ENCODE measurements at places on chromosomes 7 and 10.

GRCh38 chr7:94660006-94660405, 4.1 kb upstream of the SGCE start:
- H3K27ac ChIP-seq, result no peak overlapping the region
- H3K36me3 ChIP-seq, result 0 out of 2 replicates have a peak, but pooled peaks cover 7% of the 10 kb centered on the region
- H3K4me1 ChIP-seq, result no peaks in the 10 kb centered on the region
- no peaks in the 10 kb centered on the region for H3K27me3 ChIP-seq
- no peak for DNase-seq
- H3K4me3 ChIP-seq, result no peak overlapping the region

- H3K27ac ChIP-seq, result no peak overlapping the region
- no peak overlapping the region for H3K4me3 ChIP-seq
- peaks cover 2% of the 10 kb centered on the region for H3K4me1 ChIP-seq
- no peak for DNase-seq
- H3K27me3 ChIP-seq, result no peaks in the 10 kb centered on the region
Measured at GRCh38 chr7:138881579-138882188, 83.7 kb upstream of the ATP6V0A4 start.

- no peaks in the 10 kb centered on the region for H3K27me3 ChIP-seq
- H3K36me3 ChIP-seq, result no peaks in the 10 kb centered on the region
- peaks cover 38% of the 10 kb centered on the region for H3K4me1 ChIP-seq
- H3K4me3 ChIP-seq, result no peak overlapping the region
- no peak for DNase-seq
Measured at GRCh38 chr10:29947701-29948060, 111.7 kb downstream of the JCAD start.

- H3K27ac ChIP-seq, result no peak overlapping the region
- no peaks in the 10 kb centered on the region for H3K27me3 ChIP-seq
- peaks cover 56% of the 10 kb centered on the region for H3K4me1 ChIP-seq
- no peak overlapping the region for H3K4me3 ChIP-seq
- no peak for DNase-seq
Measured at GRCh38 chr10:33247221-33247922, 87.1 kb downstream of the NRP1 start.

- no peak overlapping the region for H3K27ac ChIP-seq
- no peaks in the 10 kb centered on the region for H3K4me1 ChIP-seq
- H3K4me3 ChIP-seq, result no peak overlapping the region
- no peaks in the 10 kb centered on the region for H3K36me3 ChIP-seq
Measured at GRCh38 chr7:42886893-42887505, 24.9 kb downstream of the C7orf25 start.

GRCh38 chr10:49502358-49502757, 36.6 kb downstream of the ERCC6 start:
- no peaks in the 10 kb centered on the region for H3K4me1 ChIP-seq
- H3K27me3 ChIP-seq, result no peaks in the 10 kb centered on the region
- no peak overlapping the region for H3K27ac ChIP-seq
- H3K4me3 ChIP-seq, result no peak overlapping the region
- DNase-seq, result no peak
- H3K36me3 ChIP-seq, result peaks cover 11% of the 10 kb centered on the region

DNA sequence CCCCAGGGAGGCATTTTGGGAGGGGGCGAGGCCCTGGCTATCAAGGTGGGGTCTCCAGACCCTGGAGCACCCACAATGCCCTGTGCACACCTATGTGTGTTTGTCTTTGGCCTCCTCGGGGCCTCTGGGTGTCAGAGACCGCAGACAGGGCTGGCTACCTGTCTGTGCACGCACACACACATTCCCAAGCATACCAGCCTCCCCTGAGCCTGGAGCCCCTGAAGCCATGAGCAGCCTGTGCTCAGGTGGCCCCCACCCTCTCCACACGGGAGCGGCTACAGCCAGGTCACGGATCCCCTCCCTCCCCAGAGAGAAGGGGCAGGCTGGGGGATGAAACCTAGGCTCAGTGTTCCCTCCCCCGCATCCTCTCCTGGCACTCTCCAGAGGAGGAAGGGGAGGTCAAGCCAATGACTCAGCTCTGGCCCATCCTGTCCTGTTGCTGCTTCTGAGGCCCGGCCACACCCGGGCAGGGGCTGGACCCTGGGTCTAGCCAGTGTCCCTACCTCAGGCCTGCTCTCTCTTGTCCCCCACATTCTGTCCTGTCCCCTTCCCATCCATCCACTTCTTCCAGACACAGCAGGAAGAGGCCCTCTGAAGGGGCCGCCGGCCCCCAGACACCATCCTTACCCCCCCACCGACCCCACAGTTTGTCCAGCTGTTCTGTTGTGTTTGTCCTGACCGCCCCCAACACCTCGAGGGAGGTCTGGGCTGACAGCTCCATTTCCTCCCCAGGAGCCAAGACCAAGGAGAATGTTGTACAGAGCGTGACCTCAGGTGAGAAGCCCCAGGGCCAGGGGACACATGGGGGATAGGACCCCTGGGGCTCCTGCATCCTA, 720 bp downstream of the SNCG start:
- H3K4me3 ChIP-seq, result no peak overlapping the region
- H3K27ac ChIP-seq, result peak overlapping the region; percentile 46
- peaks cover 27% of the 10 kb centered on the region for H3K4me1 ChIP-seq
- no peaks in the 10 kb centered on the region for H3K27me3 ChIP-seq
- H3K36me3 ChIP-seq, result no peaks in the 10 kb centered on the region

DNA sequence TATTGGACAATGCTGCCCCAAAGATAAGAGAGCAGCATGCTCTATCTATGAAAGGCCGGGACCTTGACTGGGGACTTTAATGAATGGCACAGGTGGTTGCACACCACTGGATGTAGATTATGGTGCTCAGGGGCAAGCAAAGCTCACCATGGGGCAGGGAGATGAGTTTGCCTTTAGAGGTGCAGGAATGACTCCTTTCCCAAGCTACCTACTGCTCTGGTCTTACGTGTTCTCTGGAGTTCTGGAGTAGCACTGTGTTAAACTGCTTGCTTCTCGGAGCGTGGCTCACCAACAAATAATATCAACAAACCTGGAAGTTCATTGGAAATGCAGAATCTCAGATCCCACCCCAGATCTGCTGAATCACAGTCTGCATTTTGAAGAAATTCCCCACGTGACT, 445.3 kb downstream of the RPS24 start:
- H3K36me3 ChIP-seq, result no peaks in the 10 kb centered on the region
- DNase-seq, result no peak
- H3K4me3 ChIP-seq, result no peak overlapping the region
- no peak overlapping the region for H3K27ac ChIP-seq
- no peaks in the 10 kb centered on the region for H3K4me1 ChIP-seq

DNA sequence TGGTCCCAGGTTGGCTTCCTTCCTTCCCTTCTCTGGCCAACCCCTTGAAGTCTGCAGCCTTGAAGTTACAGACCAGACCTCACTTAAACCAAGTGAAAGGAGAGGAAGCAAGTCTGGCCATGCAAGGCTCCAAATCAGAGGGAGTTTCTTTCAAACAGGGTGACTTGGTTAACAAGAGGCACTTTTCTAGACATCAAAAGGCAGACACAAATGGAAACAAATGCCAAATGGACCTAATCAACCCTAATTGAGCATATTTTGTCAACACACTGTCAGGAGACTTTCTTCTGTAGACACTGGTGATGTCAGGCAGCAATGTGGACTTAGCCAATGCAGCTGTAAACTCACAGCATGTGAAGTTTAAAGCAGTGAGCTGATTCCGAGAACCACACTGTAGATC, 282.7 kb upstream of the FZD8 start:
- H3K27me3 ChIP-seq, result peaks cover 7% of the 10 kb centered on the region
- H3K36me3 ChIP-seq, result no peaks in the 10 kb centered on the region
- no peak for DNase-seq
- H3K27ac ChIP-seq, result no peak overlapping the region
- H3K4me3 ChIP-seq, result no peak overlapping the region

- H3K27ac ChIP-seq, result peak overlapping the region; percentile 57
- H3K27me3 ChIP-seq, result no peaks in the 10 kb centered on the region
- no peak overlapping the region for H3K4me3 ChIP-seq
- H3K36me3 ChIP-seq, result no peaks in the 10 kb centered on the region
- peaks cover 28% of the 10 kb centered on the region for H3K4me1 ChIP-seq
Measured at GRCh38 chr10:114779803-114780576, 41.6 kb upstream of the FHIP2A start.

DNA sequence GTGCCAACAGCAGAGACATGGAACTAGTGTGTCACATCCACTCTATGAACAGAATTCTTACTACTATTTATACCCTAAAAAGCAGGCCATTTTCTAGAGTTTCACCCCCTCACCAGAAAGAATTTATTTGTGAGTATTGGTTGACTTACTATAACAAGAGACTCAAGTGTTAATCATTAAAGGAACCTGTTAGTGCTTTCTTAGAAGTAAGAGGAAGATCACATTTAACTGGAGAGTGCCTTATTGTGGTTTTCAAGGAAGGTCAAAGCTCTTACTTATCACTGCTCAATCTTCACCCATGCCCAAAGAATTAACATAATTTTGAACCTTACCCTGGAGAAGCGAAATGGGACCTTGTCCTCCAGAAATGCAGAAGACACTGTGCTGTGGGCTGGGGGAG, 169.3 kb upstream of the PRSS1 start:
- H3K4me1 ChIP-seq, result peaks cover 12% of the 10 kb centered on the region
- DNase-seq, result no peak
- H3K36me3 ChIP-seq, result no peaks in the 10 kb centered on the region
- no peaks in the 10 kb centered on the region for H3K27me3 ChIP-seq
- no peak overlapping the region for H3K27ac ChIP-seq

- no peak overlapping the region for H3K4me3 ChIP-seq
- peaks cover 3% of the 10 kb centered on the region for H3K27me3 ChIP-seq
- no peak for DNase-seq
- H3K27ac ChIP-seq, result no peak overlapping the region
Measured at GRCh38 chr7:143331179-143331801, 15.4 kb downstream of the CLCN1 start.

- H3K4me3 ChIP-seq, result no peak overlapping the region
- H3K4me1 ChIP-seq, result peaks cover 10% of the 10 kb centered on the region
- no peaks in the 10 kb centered on the region for H3K27me3 ChIP-seq
- no peak overlapping the region for H3K27ac ChIP-seq
Measured at GRCh38 chr10:3687510-3688081, 97.4 kb downstream of the KLF6 start.

- H3K27me3 ChIP-seq, result no peaks in the 10 kb centered on the region
- no peak overlapping the region for H3K4me3 ChIP-seq
- no peaks in the 10 kb centered on the region for H3K36me3 ChIP-seq
- H3K27ac ChIP-seq, result no peak overlapping the region
Measured at GRCh38 chr10:103763374-103764202, 91.8 kb downstream of the SH3PXD2A start.

GRCh38 chr10:70462349-70462984, 16.1 kb upstream of the PALD1 start:
- H3K27me3 ChIP-seq, result 0 out of 2 replicates have a peak, but pooled peaks cover 3% of the 10 kb centered on the region
- H3K36me3 ChIP-seq, result no peaks in the 10 kb centered on the region
- H3K27ac ChIP-seq, result no peak overlapping the region
- H3K4me1 ChIP-seq, result peaks cover 9% of the 10 kb centered on the region
- no peak overlapping the region for H3K4me3 ChIP-seq

DNA sequence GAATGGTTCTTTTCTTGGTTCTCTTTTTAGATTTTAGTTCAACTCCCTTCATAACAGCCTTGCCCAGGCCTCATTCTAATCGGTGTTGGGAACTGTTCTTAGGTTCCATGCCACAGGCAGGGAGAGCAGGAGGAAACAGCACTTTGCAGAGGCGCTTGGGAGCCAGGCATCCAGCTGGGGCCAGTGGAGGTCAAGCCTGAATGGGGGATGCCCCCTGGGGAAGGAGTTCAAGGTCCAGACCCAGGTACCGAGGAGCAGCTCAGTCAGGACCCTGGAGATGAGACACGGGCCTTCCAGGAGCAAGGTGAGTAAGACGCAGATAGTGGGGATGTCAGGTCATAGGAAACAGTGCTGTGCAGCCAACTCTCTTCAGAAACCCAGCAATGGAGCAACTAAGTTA, 4.5 kb downstream of the ZSCAN25 start:
- DNase-seq, result no peak
- peaks cover 89% of the 10 kb centered on the region for H3K4me1 ChIP-seq
- no peak overlapping the region for H3K4me3 ChIP-seq
- peaks cover 70% of the 10 kb centered on the region for H3K36me3 ChIP-seq

DNA sequence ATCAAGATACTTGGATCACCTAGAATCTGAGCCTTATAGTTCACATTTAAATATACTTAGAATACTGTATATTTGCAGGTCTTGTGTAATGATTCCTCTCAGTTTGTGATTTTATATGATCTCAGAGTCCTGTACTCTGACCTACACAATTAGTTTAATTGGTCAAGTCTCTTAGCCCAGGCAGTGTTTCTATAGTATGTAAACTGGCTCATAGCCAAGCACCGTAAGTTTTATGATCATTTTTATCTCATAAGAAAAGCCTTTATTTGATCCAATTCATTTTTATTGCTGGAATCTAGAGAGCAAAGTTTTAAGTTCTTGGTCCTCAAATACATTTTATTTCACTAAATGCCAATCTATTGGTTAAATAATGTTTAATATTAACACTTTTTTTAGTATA, 242.2 kb downstream of the MALRD1 start:
- DNase-seq, result no peak
- no peaks in the 10 kb centered on the region for H3K27me3 ChIP-seq
- no peak overlapping the region for H3K27ac ChIP-seq
- no peaks in the 10 kb centered on the region for H3K36me3 ChIP-seq
- no peak overlapping the region for H3K4me3 ChIP-seq
- H3K4me1 ChIP-seq, result no peaks in the 10 kb centered on the region

DNA sequence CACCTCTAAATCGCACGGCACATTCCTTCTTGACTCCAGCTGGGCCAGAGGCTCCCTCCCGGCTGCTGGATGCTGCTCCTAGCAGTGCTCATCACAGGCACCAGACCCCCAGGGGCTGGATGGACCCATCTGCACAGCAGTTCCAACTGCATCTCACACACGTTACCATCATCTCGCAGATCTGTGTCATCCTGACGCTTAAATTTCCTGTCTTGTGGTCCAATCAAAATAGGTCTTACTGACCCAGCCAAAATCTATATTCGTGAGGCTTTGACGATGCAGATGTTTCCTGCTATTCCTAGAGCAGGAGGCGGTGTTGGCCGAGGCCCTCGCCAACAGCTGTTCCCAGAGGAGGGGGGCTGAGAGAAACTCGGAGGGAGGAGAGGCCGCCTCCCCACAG, 108.0 kb downstream of the MKI67 start:
- no peaks in the 10 kb centered on the region for H3K4me1 ChIP-seq
- H3K36me3 ChIP-seq, result no peaks in the 10 kb centered on the region
- DNase-seq, result no peak

GRCh38 chr10:71613261-71613777, 106.3 kb downstream of the C10orf105 start:
- H3K27me3 ChIP-seq, result no peaks in the 10 kb centered on the region
- DNase-seq, result no peak
- H3K36me3 ChIP-seq, result no peaks in the 10 kb centered on the region
- H3K4me1 ChIP-seq, result 0 out of 2 replicates have a peak, but pooled peaks cover 6% of the 10 kb centered on the region

GRCh38 chr7:75818472-75818871, 4.9 kb upstream of the CCL24 start:
- DNase-seq, result no peak
- H3K27ac ChIP-seq, result no peak overlapping the region
- H3K27me3 ChIP-seq, result no peaks in the 10 kb centered on the region
- H3K4me3 ChIP-seq, result no peak overlapping the region

- H3K36me3 ChIP-seq, result peaks cover 27% of the 10 kb centered on the region
- DNase-seq, result peak; percentile 59
- H3K27ac ChIP-seq, result 0 out of 2 replicates have a peak overlapping the region, but pooled peaks have one; percentile 3
- peaks cover 14% of the 10 kb centered on the region for H3K4me1 ChIP-seq
- no peaks in the 10 kb centered on the region for H3K27me3 ChIP-seq
- H3K4me3 ChIP-seq, result no peak overlapping the region
Measured at GRCh38 chr10:588246-589165, 101.0 kb downstream of the DIP2C start.
